ENCODE measurements at places on chromosomes 2 and 18.

DNA sequence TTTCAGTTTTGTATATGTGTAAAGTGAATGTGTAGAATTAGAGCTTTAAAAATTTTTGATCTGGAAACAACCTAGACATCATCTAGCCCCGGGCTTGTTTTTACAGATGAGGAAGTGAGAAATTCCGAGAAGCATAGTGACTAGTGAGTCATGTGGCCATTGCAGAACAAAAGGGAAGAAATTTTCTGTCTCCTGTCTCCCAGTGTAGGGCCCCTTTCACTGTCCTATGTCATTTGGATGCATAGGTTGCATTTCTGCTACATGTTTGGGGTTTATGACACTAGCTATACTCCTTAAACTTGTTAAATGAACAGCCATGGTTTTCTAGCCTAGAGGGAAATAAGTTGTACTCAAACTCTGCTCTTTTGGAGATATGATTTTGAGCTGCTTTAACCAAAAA lies 84.6 kb downstream of the PLCL1 start:
- peak; percentile 45 for DNase-seq

DNA sequence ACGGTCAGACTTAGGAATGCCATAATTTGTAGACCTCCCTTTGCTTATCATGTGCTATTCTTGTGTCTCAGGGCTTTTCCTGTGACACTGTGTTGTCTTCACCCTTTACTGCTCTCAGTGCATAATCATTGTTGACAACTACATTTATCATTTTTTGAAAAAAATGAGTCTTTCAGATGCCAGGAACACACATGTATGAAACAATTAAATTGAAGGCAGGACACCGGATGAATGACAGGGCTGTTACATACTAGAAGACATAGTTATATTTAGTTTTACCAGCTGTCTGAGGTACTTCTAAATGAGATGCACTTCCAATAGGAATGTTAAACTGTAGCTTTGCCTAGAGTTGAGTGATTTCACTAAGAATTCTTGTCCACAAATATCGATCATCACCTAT lies 243.5 kb downstream of the LRP1B start:
- no peak for DNase-seq

DNA sequence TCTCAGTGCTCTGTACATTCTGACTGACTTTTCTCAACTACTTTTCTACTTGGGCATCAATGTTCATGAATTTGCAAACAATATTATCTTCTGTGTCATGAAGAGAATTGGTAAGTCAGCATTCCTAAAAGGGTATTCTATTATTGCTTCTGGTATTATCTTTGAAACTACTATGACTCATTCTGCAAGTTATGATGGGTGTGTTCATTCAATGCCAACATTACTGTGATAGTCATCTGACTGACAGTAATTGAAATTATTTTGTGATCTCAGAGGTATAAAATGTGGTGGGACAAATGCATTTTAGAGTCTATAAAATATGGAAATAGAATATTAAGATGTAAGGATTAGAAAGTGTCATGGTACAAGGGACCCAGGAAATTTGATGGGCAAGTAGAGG lies 736.0 kb upstream of the CELF4 start:
- DNase-seq = no peak

GRCh38 chr2:128786316-128786715 lies 467.6 kb upstream of the HS6ST1 start:
- DNase-seq = no peak

DNA sequence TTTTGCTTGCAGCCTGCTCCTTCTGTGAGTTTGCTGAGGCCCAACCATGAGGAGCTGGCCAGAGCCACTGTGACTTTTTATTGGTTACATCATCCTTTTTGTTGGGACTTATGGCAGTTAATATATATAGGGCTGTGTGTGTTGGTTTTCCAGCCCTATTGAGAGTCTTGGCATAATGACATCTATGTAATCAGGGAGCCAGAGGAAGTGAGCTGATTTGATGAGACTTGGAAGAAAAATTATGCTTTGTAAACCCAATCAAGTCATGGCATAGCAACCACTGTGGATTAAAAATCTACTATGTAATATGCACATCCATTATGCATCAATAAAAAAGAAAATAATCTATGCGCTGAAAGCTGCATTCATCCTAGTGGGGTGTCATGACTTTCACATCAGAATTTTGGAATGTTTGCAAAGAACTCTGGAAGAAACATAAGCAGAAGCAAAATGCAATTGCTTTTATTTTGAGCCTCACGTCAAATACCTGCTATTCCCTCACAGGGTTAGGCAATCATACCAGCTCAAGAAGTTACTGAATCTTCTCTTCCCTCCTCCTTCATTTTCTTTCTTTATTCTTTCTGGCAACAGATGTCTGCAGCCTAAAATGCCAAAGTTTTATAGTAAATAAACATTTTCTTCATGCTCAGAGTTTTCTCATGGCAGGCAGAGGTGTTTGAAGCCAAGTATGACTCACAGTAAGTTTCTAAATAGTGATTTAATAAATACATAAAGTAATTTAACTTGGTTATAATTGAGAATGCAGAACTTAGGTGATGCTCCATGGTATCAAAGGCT lies 308.5 kb downstream of the KCNS3 start:
- DNase-seq = no peak

DNA sequence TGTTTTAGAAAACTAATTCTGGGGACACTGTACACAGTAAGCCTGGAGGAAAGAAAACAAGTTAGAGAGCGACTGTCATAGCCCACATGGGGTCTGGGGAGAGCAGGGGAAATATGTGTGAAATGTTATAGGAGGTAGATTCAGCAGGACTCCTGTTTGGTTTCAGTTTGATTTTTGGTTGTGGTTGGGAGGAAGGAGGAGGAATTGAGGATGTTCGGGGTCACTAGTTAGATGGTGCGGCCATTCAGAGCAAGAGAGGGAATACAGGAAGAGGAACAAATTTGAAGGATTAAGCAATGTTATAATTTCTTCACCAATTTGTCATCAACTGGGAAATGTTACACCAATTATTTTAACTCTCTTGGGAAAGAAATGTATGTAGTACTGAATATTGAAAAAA lies 25.1 kb downstream of the TTC39C start:
- DNase-seq = no peak

DNA sequence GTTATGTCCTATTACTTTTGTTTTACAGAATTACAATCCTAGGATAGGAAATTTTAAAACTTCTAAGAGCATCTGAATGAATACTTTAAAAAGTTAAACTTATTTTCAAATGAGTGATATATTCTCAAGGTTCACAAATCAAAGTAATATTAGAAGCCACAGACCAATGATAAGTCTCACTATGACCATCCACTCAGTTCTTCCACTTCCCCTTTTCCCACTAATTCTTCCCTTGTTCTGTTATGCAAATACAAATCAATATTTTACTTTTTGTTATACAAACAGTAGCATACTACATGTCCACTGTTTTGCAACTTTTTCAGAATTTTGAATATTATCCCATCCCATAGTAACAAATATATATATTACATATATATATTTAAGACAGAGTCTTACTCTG lies 20.2 kb downstream of the USP37 start:
- DNase-seq = no peak

GRCh38 chr2:109381327-109381820 lies 232.4 kb downstream of the SEPTIN10 start:
- no peak for DNase-seq

DNA sequence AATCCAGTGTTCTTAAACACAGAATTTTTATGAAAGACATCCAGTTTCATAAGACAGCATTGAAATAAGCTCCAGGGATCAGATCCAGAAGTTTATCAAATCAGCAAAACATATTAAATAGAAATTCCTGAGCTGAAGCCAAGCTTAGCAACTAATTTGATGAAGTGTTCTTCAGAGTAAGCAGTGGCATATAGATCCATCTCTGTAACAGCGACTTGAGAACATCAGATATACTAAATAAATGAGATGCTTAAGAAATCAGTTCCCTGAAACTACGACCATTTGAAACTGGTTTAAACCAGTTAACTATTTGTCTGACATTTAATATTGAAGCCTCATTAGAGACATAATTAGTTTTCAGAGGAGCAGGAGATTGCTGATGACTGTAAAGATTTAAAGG lies 34.1 kb downstream of the PPP1R1C start:
- DNase-seq = no peak

DNA sequence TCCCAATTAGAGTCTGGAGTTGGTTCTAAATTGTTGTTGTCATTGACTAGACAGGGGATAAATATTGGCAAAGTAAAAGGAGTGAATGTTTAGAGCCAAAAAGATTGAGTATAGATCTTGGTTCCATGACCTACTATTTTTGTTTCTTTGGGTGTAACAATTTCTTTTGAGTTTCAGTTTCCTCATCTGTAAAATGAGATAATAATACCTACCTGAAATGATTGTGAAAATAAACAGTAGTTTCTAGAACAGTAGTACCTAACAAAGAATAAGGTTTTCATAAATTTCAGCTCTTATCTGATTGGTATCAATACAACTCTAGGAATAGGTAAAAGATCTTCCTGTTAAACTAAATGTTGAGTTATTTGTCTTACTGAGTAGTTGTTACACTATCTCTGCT lies 56.8 kb downstream of the PMS1 start:
- no peak for DNase-seq

DNA sequence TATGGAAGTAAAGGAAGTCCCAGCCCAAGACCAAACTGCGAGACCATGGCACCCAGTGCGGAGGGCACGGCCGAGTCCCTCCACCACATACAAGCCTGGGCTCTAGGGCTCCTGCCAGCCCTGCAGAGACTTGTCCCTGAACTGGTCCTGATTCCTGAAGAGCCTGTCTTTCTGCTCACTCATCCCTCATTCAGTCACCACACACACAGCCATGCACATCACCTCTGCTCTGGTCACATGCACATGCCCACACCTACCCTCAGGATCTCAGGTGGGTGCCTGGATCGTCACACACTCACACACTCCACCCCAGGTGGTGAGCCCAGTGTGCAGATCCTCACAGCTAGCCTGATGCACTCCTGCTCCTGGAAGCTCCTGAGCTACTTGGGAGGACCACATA lies 71.4 kb upstream of the LAPTM4A start:
- no peak for DNase-seq

DNA sequence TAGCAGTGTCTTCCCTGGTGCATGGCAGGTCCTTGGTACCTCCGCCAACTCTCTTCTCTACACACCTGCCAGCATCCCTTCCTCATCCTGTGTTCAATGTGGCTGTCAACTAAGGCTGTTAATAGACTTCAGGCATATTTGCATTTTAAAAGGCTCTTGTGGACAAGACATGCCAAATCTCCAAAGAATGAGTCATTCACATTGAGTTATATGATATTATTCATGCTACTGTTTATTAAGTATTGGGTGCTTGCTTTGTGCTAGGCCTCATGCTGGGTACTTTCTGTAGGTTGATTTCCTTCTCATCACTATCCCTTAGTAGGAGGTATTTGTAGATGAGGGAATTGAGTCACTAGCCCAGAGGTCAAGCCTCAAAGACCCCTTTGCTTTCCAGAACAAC lies 5.2 kb downstream of the MYO1B start:
- no peak for DNase-seq

DNA sequence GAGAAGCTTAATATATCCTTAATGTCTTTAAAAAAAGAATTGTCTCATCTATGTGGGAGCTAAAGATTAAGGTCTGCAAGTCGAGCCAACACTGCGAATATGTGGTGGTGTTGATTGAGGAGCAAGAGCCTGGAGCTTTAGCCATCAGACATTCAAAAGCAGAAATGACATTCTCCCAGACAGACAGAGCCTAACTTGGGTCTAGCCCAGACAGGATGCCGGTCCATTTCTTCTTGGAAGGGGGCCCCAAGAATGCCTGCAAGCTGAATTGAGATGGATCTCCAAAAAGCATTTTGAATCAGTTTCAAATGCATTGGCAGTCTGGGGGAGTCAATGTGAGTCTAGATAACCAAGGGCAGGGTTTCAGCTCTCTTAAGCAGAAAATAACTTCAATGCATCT lies 30.1 kb upstream of the EML4 start:
- DNase-seq = peak; percentile 32

DNA sequence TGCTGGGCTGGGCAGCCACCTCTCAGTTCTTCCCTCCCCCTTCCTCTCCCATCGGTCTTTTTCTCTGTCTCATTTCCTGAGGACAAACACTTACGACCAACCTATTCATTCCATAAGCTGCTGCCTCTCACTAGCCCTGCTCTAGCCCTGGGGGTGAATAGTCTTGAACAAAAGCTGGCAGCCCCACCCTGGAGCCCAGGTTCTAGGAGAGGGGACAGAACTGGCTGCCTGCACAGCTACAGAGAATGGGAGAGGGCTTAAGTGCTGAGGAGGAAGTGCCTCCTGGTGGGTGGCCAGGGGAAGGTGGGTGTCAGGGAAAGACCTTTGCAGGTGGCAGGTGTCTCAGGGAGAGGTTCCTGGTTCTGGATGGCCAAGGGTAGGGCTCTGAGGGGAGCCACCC lies 22.8 kb downstream of the ANO7 start:
- no peak for DNase-seq

DNA sequence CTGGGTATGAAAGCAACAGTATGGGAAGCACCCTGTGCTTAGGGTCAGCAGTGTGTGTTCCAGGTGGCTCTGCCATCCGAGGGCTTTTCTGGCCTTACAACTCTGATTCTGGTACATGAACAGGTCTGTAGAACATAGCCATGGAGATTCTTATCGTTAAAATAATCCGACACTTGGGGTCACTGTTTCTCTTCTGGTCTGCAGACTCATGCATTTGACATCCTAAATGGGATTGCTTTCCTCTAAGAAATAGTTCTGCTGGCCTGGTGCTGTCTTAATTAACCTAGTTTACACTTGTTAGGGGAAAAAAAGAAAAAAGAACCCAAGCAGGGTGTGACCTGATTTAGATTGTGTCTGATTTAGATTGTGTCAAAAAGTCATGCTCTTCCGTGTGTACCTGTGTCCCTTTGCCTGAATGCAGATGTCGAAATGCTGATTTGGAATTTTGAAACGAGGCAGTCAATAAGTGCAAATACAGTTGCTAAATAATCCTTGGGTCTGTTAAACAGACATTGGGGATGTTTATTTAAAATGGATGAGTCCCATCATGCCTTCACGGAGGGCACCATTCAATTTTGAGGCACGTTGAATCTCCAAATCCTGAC lies 59.6 kb downstream of the TRPM8 start:
- peak; percentile 15 for DNase-seq

DNA sequence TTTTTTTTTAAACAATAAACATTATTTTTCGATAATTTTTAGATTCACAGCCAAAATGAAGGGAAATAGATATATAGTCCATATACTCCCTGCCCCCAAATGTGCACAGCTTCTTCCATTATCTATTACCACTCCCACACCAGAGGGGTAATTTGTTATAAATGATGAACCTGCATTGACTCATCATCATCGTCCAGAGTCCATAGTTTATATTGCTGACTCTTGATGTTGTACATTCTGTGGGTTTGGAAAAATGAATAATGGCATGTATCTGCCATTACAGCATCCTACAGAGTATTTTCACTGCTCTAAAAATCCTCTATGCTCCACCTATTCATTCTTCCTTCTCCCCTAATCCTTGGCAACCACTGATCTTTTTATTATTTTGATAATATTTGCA lies 121.5 kb downstream of the LTBP1 start:
- no peak for DNase-seq

GRCh38 chr18:55139836-55140235 lies 180.6 kb upstream of the CCDC68 start:
- DNase-seq = no peak

DNA sequence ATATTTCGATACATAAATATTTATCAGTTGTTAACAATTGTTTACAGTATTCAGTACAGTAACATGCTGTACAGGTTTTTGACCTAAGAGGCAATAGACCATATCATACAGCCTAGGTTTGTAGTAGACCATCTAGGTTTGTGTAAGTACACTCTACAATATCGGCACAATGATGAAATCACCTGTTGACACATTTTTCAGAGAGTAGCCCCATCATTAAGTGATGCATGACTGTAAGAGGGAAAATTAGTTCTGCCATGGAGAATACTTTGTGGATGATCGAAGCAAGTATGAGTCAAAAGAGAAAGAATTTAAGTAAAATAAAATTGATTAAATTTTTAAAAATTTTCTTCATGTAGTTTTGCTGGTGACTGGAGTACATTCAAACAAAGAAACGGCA lies 32.6 kb downstream of the VIT start:
- no peak for DNase-seq

Measured in putamen (tissue), 1 donor.